ENCODE measurements at places on chromosomes 7 and 10. TPM values are rescaled to one million over a fixed set of nuclear protein-coding genes. Genes with fewer than 3 reads are reported as not detected.

DNA sequence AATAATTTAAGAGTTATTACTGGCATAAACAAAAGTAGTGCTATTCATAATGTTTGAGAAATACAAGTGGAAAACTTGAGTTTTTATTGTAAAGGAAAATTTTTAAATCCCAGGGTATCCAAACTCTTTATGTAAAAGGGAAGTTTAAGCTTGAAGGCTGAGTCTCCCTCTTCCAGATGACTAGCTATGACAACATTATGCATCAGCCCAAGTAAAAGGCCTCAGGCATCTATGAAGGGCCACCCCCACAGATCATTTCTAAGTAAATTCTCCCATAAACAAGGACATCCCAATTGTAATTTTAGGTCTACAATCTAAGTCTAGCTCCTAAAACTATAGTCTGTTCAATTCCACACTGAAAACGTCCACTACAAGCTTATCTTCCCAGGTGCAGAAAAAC is 166.2 kb upstream of the STEAP1 start:
- no peak for DNase-seq

- DNase-seq = no peak
These were observed 285.5 kb upstream of the IGFBP3 start for GRCh38 chr7:46206476-46207060.

DNA sequence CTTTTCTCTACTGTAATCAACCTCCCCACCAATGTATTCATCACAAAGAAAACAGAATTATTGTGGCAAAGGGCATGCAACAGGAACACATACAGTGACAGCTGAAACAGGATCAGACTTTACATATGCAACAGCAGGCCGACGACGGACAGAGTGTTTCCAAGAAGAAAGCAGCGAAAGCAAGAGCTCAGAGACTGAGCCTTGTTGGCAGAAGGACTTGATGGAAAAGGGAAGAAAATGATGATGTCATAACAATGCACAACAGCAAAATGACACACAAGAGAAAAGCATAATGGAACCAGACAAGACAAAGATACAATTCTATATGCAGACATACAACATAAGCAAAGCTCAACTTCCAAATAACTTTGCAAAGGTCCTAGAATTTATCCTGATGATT is 106.5 kb downstream of the ARHGAP12 start:
- DNase-seq = no peak

DNA sequence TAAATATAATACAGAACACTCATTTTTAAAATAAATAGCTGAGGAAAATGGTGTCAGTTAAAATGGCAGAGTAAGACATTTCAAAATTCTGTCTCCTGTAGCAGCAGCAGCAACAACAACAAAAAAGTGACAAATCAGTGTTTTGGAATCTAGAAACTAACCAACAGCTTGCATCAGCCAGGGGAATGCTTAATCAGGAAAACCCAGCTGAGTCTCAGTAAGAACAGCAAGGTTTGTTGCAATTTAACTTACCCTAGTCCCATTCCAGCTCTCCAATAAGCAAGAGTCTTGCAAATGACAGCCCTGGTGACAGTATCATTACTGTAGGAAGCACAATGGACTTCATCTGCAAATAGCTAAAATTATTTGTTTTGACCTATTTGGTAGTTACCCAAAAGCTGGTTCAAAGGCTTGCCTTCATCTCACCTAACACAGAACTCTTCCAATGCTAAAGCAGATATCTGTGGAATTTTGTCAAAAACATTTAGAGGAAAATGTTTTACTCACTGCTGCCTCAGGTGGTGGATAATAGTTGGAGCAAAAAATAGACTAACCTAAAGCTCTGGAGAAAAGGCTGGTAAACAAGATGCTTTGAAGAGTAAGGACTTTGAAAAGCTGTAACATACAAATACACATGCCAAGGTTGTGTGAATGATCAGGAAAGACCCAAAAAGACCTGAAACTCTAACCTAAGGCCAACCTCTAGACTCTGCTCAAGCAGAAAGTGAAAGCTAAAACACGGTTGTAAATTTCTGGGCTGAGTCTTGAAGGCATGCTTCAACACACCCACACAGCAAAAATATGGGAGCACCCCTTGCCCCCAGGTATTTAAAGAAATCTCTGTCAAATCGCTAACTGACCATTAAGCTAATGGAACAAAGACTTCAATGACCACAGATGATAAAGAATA is 9.9 kb upstream of the ARHGAP22 start:
- DNase-seq = no peak

- no peak for DNase-seq
These were observed 14.8 kb downstream of the TSPAN14 start for GRCh38 chr10:80468806-80469421.

- DNase-seq = no peak
These were observed 74.5 kb downstream of the SND1 start for GRCh38 chr7:127726476-127726875.

DNA sequence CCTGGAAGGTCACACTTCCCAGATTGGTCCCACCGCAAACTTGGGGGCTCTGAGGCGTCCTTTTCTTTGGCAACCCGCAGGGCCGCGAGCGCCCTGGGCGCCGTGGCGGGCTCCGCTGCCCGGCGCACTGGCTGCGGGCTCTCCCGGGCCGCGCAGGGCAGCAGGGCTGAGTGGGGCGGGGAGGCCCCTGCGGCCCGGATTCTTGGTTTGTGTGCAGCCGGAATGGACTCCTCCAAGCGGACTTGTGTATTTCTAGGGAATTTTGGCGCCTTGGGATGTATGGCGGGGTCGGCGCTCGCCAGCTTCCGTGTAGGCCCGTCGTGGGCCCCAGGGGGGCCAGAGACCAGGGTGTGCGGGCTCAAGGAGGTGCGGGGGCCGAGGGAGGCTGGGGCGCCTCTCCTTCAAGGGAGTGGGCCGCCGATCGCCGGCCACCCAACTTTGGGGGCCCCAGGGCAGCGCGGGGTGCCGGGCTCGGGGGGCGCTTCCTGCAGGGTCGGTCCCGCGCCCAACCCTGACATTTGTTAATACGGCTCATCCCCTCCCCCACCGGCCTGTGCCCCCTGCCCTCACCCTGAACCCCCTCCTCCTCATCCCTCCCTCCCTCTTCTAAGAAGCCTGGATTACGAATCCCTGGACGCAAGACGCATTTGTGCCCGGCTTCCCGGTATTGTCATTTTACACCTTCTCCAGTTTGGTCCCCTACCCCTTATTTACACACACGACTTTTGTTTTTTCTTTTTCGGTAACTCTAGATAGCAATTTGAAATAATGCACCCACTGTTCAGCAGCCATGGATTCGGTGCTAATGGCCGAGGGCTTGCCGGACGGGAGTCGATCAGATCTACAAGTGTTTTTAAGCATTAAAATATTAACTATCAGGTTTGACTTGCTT is 2.5 kb downstream of the TCF7L2 start:
- DNase-seq = no peak

DNA sequence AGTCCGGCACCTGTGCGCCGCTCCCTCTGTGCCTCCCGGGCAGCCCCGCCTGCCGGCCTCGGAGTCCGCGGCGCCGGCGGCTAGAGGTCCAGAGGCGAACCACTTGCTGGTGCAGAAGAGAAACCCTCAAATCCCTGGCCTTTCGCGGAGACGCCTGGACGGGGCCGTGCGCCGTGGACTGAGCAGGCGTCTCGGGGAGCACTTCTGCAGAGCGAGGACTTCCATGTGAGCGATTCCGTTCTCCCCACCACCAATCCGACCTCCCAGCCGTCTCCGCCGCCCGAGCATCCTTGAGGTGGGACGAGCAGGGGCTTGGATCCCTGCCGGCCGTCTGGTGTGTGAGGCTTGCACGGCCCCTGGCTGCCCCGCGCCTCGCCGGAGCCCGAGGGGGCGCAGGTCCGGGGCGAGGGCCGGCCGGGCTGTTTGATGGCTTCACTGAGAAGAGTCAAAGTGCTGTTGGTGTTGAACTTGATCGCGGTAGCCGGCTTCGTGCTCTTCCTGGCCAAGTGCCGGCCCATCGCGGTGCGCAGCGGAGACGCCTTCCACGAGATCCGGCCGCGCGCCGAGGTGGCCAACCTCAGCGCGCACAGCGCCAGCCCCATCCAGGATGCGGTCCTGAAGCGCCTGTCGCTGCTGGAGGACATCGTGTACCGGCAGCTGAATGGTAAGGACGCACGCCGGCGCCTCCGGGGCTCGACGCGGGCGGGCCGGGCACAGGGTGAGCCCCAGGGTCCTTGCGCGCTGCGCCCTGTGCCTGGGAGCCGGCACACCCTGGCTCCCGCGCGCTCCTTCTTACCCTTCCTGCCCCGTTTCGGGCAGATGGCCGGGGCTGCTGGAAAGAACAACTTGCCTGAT is 660 bp downstream of the GALNT17 start:
- DNase-seq = no peak

DNA sequence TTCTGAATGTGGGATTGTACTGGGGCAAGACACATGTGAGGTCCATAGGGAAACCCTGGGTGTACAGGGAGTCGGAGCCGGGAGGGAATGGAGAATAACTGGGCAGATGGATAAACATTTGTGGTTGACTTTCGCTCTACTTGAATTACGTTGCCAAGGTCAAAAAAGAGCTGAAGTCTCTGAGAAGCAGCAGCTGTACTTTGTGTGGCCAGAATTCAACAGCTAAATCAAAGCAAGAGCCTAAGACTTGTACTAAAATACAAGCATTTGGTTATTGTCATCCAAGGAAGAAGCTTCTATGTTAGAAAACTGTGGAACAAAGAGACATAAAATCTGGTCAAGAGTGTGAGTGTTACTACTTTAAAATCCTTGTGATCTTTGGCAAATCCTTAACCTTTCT is 457.2 kb downstream of the ARL4A start:
- no peak for DNase-seq

- DNase-seq = no peak
These were observed 86.5 kb downstream of the OTUD1 start for GRCh38 chr10:23525406-23525805.

DNA sequence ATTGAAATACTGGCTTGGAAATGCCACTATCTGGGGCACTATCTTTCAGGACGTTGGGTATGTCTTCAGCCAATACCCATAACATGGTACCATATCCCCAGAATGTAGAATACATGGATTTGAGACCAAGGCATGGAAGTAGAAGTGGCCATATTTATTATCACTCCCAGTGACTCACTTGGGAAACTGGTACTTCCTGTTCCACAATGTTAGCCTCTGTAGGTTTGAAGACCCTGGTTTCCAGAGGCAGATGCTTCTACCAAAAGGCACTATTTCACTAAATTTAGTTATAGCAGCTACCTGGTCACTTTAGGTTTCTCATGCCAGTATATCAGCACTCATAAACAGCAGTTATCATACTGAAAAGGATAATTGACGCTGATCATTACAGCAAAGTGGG is 184.2 kb downstream of the CCDC71L start:
- no peak for DNase-seq

- no peak for DNase-seq
These were observed 93.3 kb downstream of the HYCC1 start for GRCh38 chr7:22920672-22921071.

DNA sequence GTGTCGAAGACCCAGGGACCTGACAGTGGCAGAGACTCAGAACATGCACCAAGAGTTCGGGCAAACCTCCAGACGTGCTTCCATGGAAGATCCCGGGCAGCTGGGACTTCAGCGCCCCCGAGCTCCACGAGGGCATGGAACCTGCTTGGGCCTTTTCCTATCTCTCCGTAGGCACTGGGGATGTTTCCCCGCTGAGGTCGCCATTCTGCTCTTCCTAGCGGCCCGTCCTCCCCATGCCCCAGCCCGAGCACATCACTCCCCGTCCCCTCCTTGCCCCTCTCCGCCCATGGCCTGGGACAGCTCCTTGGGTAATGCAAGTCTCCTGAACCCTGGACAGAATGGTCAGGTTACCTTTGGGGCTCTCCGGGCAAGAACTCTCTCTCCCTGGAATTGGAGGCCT is 32.3 kb upstream of the SHH start:
- no peak for DNase-seq

GRCh38 chr7:1569440-1569832 is 396 bp downstream of the PSMG3 start:
- DNase-seq = no peak

- DNase-seq = no peak
These were observed 179.2 kb downstream of the EBF3 start for GRCh38 chr10:129784891-129785290.

- no peak for DNase-seq
These were observed 49.9 kb downstream of the UBE2H start for GRCh38 chr7:129902788-129903422.

GRCh38 chr10:95691281-95691680 is 2.4 kb downstream of the TCTN3 start:
- DNase-seq = no peak

- no peak for DNase-seq
These were observed 33.0 kb downstream of the WDR37 start for GRCh38 chr10:1089017-1089689.

DNA sequence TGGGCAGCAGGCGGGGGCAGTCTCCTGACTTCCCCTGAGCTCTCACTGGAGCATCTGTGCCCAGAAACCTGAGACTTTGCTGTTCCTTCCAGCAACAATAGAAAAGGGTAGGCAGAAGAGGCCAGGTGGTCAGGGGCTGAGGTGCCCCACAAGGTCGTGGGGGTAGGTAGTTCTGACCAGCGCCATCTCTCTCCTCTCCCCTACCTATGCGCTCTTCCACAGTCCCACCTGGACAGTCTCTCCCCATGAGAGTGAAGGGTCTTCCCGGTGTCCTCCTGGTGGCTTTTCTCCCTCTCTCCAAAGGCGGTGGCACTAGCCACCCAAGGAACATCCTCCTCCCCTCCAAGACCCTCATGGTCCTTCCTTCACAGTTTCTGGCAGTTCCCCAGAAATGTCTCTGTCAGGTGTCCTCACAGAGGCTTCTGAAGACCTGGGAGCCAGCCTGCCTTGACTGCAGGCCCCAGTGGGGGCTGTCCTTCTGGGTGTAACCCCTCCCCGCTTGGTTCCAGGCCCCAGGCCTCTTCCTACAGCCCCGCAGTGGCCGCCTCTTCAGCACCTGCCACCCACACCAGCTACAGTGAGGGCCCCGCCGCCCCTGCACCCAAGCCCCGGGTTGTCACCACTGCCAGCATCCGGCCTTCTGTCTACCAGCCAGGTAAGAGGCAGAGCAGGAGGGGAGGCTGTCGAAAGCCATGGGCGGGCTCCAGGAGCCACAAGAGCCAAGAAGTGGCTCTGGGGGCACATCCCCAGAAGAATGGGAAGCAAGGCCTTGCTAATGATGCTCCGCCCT is 41.3 kb downstream of the LDB3 start:
- no peak for DNase-seq

GRCh38 chr10:35739998-35740397 is 97.9 kb upstream of the FZD8 start:
- DNase-seq = no peak

- no peak for DNase-seq
These were observed 921.0 kb downstream of the GATA3 start for GRCh38 chr10:8975535-8975934.

DNA sequence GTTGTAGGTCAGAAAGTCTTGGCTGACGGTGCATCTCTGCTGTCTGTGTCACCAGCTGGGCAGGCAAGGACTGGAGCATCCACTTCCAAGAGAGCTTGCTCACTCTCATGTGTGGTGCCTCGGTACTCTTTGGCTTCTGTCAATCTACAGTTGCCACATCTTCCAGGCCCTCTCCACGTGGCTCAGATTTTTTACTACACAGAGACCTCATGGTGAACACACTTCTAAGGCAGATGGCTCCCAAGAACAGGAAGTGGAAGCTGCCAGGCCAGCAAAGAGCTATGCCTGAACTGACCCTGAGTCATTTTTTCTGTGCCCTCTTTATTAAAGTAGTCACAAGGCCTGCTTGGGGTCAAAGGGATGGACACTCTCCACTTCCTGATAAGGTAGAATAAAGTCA is 351.5 kb upstream of the AUTS2 start:
- no peak for DNase-seq

Gene PHKG1
- 0.29 TPM for total RNA-seq

Gene NUTM2B
- 2.3 TPM for total RNA-seq

Gene PANK1
- total RNA-seq = 5.9 TPM

Gene SAP25
- 3.2 TPM for total RNA-seq

Gene SLC29A3
- 8.5 TPM for total RNA-seq

Gene PKD2L1
- total RNA-seq = not detected

Gene CFAP58
- total RNA-seq = 0.69 TPM

Gene HSPB1
- total RNA-seq = 565 TPM

Gene MACROH2A2
- total RNA-seq = not detected

Gene FKBP6
- not detected for total RNA-seq
